ENCODE measurements at places on chromosomes 1 and 21.

DNA sequence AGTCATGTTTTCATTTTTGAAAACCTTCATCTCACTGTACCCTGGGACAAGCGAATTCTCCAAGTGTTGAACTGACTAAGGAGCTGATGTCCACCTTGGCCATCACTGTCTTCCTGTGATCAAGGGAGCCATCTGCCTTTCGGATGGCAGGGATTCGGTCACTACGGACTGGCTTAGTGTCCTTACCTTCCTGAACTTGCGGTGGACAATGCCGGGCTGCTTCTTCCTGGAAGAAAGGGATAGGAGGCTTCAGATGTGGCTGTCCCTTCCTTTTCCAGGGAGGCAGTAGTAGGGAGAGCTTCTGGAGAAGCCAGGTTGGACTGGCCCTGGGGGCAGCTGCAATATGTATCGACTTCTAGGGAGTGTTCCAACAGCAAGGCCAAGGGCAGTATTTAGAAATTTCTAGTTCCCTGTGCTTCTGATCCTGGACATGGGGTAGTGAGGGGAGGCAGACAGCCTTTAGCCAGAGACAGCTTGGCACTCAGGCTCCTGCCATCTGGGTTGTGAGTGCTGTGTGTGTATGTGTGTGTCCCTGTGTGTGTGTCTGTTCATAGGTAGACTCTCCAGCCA is 114.6 kb downstream of the IER5 start:
- no peak for DNase-seq

GRCh38 chr1:60920561-60920960 is 161.8 kb upstream of the NFIA start:
- DNase-seq: no peak

GRCh38 chr1:156838972-156839371 is 19.9 kb downstream of the INSRR start:
- peak; percentile 43 for DNase-seq

- no peak for DNase-seq
Observed at GRCh38 chr1:182725259-182726255, 41.2 kb upstream of the RGS8 start.

GRCh38 chr21:29637134-29637533 is 302.7 kb downstream of the GRIK1 start:
- no peak for DNase-seq

GRCh38 chr1:43266881-43267280 is 2.9 kb upstream of the TMEM125 start:
- DNase-seq: no peak
